ENCODE measurements at places on chromosomes 7 and 10.

GRCh38 chr7:34158368-34159153 is 253.2 kb downstream of the BMPER start:
- H3K27me3 ChIP-seq, result no peaks in the 10 kb centered on the region
- DNase-seq, result no peak
- no peak overlapping the region for H3K4me3 ChIP-seq
- no peak overlapping the region for H3K27ac ChIP-seq
- H3K36me3 ChIP-seq, result no peaks in the 10 kb centered on the region

GRCh38 chr10:119786117-119786769 is 60.4 kb downstream of the INPP5F start:
- no peaks in the 10 kb centered on the region for H3K27me3 ChIP-seq
- H3K36me3 ChIP-seq, result peaks cover 3% of the 10 kb centered on the region
- DNase-seq, result no peak
- H3K4me1 ChIP-seq, result peaks cover 40% of the 10 kb centered on the region

DNA sequence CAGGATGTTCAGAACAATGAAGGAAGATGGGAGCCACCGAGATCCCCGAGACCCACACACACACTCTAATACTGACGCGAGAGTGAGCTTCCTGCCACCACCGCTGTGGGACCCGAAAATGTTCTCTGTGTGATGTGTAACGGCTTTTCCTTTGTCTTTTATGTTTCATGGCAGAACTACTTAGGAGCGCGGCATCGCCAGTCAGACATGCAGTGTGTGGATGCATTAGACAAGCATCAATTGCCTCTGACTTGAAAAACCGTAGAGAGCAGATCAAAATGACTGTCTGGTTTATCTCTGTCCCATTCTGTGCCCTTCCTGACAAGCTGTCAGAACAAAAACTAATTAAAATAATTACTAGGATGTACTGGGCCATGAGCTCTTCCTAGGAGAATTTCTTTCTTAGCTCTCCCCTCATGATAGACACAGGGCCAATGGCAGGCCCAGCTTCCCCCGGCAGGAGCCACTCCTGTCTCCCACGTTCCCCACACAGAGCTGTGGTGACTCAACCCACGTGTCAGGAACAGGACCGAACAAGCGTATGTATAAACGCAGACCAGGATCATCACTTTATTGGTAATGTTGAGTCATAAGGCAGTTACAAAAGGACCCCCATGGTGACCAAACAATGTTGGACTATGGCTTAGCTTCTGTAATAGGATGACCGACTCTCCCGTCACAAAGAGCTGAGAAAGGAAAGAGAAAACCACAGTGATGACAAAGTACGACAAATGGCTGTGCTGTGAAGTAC is 705.0 kb downstream of the PARD3 start:
- DNase-seq, result no peak
- no peak overlapping the region for H3K4me3 ChIP-seq
- no peaks in the 10 kb centered on the region for H3K4me1 ChIP-seq
- H3K27me3 ChIP-seq, result no peaks in the 10 kb centered on the region
- H3K36me3 ChIP-seq, result no peaks in the 10 kb centered on the region

GRCh38 chr10:86600296-86600695 is 54.1 kb upstream of the OPN4 start:
- H3K27me3 ChIP-seq, result peaks cover 4% of the 10 kb centered on the region
- H3K4me1 ChIP-seq, result no peaks in the 10 kb centered on the region
- H3K36me3 ChIP-seq, result no peaks in the 10 kb centered on the region

GRCh38 chr7:107961405-107961804 is 41.6 kb downstream of the LAMB1 start:
- H3K36me3 ChIP-seq, result no peaks in the 10 kb centered on the region
- DNase-seq, result no peak
- H3K27me3 ChIP-seq, result peaks cover 12% of the 10 kb centered on the region
- H3K4me3 ChIP-seq, result no peak overlapping the region

Data from activated CD4-positive, alpha-beta T cell treated with anti-CD3 and anti-CD28 coated beads, Interleukin-2, amount 10 ng/mL, durations not matched to agents 7 days and 5 days (primary cell).